Karpas-422 (cell line): ENCODE measurements at places on chromosomes 4 and X. TPM values are rescaled to one million over a fixed set of nuclear protein-coding genes. Genes with fewer than 3 reads are reported as not detected.

The GRIA3 gene
- not detected in 2 replicates for total RNA-seq

The CITED1 gene
- total RNA-seq: 0.26 TPM in 1 of 2 replicates, not detected in the other

The F8A3 gene
- 3.7 and 4.5 TPM in 2 replicates for total RNA-seq

The F9 gene
- not detected in 2 replicates for total RNA-seq

The RELL1 gene
- total RNA-seq: 0.60 and 1.0 TPM in 2 replicates

The POF1B gene
- 14.4 and 16.9 TPM in 2 replicates for total RNA-seq

The TMSB15B gene
- total RNA-seq: 1.0 and 13.2 TPM in 2 replicates

The C4orf51 gene
- total RNA-seq: not detected in 2 replicates

The FRG2 gene
- total RNA-seq: not detected in 2 replicates

DNA sequence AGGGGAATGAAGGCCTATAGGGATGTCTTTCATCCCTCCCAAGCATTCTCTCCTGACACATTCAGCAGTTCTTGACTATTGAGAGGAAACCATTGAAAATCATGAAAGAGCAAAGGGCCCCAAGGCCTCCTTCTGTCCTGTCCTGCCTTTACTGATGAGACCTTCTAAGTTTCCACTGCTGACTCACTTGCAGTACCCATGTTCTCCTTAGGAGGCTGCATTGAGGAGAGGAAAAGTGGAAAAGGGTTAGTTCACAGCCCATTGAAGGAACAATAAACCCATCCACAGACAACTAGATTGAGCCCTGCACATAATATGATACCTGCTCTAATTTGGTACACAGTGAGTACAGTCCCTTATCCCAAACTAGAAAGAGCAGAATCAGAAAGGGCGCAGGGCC is 115.1 kb upstream of the PNPLA4 start:
- DNase-seq: peak; percentile 49
- no peaks in the 10 kb centered on the region for H3K27me3 ChIP-seq
- peaks cover 4% of the 10 kb centered on the region for H3K4me1 ChIP-seq
- no peaks in the 10 kb centered on the region for H3K36me3 ChIP-seq
- H3K27ac ChIP-seq: no peak overlapping the region

GRCh38 chr4:44859477-44859876 is 133.1 kb upstream of the GNPDA2 start:
- H3K4me3 ChIP-seq: no peak overlapping the region
- no peak overlapping the region for H3K27ac ChIP-seq
- H3K27me3 ChIP-seq: no peaks in the 10 kb centered on the region
- no peaks in the 10 kb centered on the region for H3K4me1 ChIP-seq

- DNase-seq: no peak
- H3K36me3 ChIP-seq: no peaks in the 10 kb centered on the region
- no peak overlapping the region for H3K27ac ChIP-seq
- no peak overlapping the region for H3K4me3 ChIP-seq
- no peaks in the 10 kb centered on the region for H3K27me3 ChIP-seq
Measured at GRCh38 chrX:136121788-136122187, 25.5 kb upstream of the FHL1 start.

GRCh38 chrX:78944351-78944750 is 840 bp upstream of the P2RY10 start:
- no peak for DNase-seq
- no peaks in the 10 kb centered on the region for H3K27me3 ChIP-seq
- H3K27ac ChIP-seq: no peak overlapping the region

DNA sequence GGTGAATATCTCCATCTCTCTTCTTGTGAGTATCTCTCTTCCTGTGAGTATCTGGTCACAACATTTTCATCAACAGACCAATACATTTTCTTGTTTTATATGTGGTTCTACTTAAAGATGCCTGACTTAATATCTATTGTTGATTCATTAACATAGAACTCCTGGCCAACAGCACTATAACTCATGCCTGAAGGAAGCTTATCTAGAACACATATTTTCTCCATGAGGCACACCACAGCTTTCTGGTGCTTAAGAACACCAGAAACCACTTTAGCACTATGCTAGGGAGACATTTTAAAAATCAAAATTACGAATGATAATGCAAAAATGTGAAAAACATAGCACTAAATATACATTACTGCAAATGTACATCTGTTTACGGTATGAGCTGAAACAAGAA is 190.4 kb downstream of the GABRB1 start:
- DNase-seq: no peak
- H3K4me1 ChIP-seq: no peaks in the 10 kb centered on the region

DNA sequence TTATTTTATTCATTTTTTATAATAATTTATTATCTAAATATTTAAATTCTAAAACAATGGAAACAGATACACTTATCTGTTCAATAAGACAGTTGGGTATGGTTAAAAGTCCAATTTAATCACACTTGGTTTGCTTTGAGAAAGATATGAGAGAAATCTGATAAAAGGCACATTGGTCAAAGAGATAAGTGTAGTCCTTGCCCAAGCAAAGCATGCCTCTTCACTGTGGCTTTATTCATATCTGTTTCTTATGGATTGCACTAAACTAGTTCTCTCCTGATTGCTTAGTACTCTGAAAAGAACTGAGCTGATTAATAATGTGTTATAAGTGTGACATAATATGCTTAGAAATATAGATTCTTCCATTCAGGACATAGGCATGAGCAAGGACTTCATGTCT is 39.8 kb downstream of the CXCL1 start:
- no peak overlapping the region for H3K4me3 ChIP-seq
- DNase-seq: no peak
- no peaks in the 10 kb centered on the region for H3K36me3 ChIP-seq
- H3K27ac ChIP-seq: no peak overlapping the region
- no peaks in the 10 kb centered on the region for H3K4me1 ChIP-seq

- H3K4me3 ChIP-seq: no peak overlapping the region
- no peak overlapping the region for H3K27ac ChIP-seq
- H3K36me3 ChIP-seq: no peaks in the 10 kb centered on the region
- no peaks in the 10 kb centered on the region for H3K4me1 ChIP-seq
Measured at GRCh38 chrX:110180176-110180927, 137.5 kb downstream of the AMMECR1 start.

DNA sequence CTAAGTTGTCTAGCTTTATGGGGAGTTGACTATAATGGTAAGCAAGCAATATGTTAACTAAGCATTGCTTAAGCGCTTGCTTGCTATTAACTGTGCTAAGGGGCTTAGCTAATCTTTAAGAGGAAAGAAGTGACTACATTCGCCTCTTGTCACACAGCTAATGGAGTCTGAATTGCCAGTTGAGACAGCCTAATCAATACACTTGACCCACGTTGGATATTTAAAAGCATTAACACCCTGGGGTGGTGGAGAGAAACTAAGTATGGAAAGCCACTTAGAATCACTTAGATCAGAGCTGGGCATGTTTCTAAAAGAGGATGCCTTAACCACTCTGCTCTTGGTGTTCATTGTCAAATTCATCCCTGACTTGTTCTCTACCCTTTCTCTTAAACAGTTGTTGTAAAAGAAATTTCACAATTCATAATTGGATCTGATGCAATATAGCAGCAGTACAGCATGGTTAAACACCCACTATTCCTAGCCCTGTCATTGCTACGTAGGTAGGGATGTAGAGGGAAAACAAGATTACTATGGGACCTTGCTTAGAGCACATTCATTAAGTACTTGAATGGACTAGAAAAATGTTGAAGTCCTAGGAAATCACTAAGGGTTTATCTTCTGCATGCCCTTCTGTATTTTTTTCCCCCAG is 3.5 kb downstream of the ZAR1 start:
- no peak for DNase-seq
- no peaks in the 10 kb centered on the region for H3K27me3 ChIP-seq

- peak overlapping the region; percentile 89 for H3K27ac ChIP-seq
- H3K4me3 ChIP-seq: peak overlapping the region; percentile 31; the same call in 1 of the 2 replicates
- H3K4me1 ChIP-seq: peaks cover 69% of the 10 kb centered on the region
- H3K27me3 ChIP-seq: no peaks in the 10 kb centered on the region
- peak; percentile 81 for DNase-seq
- no peaks in the 10 kb centered on the region for H3K36me3 ChIP-seq
Measured at GRCh38 chrX:130084631-130085237, 25.6 kb downstream of the ELF4 start.

DNA sequence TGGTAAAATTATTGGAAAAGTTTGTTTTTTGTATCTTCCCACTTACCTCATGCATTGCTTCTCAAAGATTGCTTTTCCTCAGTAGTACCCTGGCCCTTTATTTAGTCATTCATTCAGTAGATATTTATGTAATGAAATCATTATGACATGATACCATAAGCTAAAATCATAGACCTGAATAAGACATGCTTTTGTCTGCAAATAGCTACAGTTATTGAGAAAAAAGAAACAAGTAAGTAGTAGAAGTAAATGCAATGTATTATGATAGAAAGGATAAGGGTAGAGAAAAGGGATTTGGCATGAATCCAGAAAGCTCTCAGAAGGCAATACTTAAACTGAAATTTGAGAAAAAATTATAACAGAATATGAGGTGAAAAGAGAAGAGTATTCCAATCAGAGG is 352.5 kb downstream of the GPM6A start:
- no peak overlapping the region for H3K4me3 ChIP-seq
- H3K36me3 ChIP-seq: no peaks in the 10 kb centered on the region
- no peak overlapping the region for H3K27ac ChIP-seq
- H3K27me3 ChIP-seq: no peaks in the 10 kb centered on the region
- no peak for DNase-seq

GRCh38 chr4:184838249-184839074 is 12.7 kb upstream of the ACSL1 start:
- H3K4me3 ChIP-seq: no peak overlapping the region
- H3K4me1 ChIP-seq: no peaks in the 10 kb centered on the region
- no peak overlapping the region for H3K27ac ChIP-seq

DNA sequence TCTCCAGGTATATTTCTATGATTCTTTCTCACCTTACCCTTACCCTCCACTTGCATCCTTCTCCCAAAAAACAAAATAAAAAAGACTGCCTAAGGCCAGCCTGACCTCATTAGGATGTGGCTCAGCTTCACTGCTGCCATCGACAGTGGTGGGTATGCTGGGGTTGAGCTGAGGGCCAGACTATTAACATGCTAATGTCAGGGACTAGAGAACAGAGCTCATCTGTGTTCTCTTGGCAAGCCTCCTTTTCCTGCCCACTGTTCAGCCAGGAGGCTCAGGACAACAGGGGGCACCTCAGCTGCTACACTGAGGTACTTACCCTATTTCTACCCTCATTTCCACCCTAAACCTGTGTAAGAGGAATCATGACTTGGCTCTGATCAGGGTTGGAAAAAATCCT is 59.3 kb downstream of the MSN start:
- H3K27me3 ChIP-seq: no peaks in the 10 kb centered on the region
- DNase-seq: no peak
- peaks cover 8% of the 10 kb centered on the region; the same call in 1 of the 2 replicates for H3K36me3 ChIP-seq
- no peak overlapping the region for H3K4me3 ChIP-seq

- no peaks in the 10 kb centered on the region for H3K27me3 ChIP-seq
- no peaks in the 10 kb centered on the region for H3K4me1 ChIP-seq
- H3K4me3 ChIP-seq: no peak overlapping the region
- H3K36me3 ChIP-seq: no peaks in the 10 kb centered on the region
- H3K27ac ChIP-seq: no peak overlapping the region
Measured at GRCh38 chr4:43277003-43277402, 384.5 kb downstream of the GRXCR1 start.

- no peak overlapping the region for H3K27ac ChIP-seq
- H3K4me1 ChIP-seq: no peaks in the 10 kb centered on the region
- no peaks in the 10 kb centered on the region for H3K36me3 ChIP-seq
- no peak for DNase-seq
- no peak overlapping the region for H3K4me3 ChIP-seq
Measured at GRCh38 chrX:56233100-56233499, 944 bp downstream of the KLF8 start.

- no peaks in the 10 kb centered on the region for H3K36me3 ChIP-seq
- DNase-seq: no peak
- no peaks in the 10 kb centered on the region for H3K4me1 ChIP-seq
- H3K27ac ChIP-seq: no peak overlapping the region
- H3K27me3 ChIP-seq: no peaks in the 10 kb centered on the region
- no peak overlapping the region for H3K4me3 ChIP-seq
Measured at GRCh38 chrX:72051589-72051988, 80.1 kb downstream of the RTL5 start.

GRCh38 chr4:1464581-1465171 is 58.4 kb upstream of the NKX1-1 start:
- H3K4me1 ChIP-seq: no peaks in the 10 kb centered on the region
- H3K4me3 ChIP-seq: no peak overlapping the region
- no peak overlapping the region for H3K27ac ChIP-seq
- DNase-seq: no peak
- no peaks in the 10 kb centered on the region for H3K36me3 ChIP-seq

DNA sequence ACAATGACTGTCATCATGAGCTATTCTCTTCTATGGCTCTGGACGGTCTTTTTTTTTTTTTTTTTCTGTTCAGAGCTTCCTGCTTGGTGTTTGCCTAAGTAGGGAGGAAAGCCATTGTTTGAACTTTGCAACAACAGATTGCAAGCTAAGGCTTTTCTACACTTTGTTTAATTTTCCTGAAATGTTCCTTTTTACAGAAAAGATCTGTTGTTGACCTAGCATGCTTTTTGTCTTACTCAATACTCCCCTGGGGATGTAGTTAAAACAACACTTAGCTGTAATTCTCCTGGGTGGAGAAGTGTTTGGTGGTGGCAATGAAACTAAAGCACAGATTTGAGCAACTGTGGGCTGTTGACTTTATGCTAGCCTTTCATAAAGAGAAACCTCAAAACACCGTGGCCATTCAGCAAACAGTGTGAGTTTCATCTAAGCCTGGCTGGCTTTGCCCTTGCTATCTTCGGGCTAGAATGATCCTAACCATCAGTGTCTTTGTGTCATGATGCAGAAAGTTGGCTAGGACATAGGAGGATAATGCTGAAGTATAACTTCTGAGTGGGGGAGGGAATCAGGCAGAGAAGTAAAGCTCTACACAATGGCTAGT is 110.5 kb downstream of the ANXA3 start:
- no peaks in the 10 kb centered on the region for H3K36me3 ChIP-seq
- H3K4me3 ChIP-seq: no peak overlapping the region
- no peak for DNase-seq
- no peaks in the 10 kb centered on the region for H3K4me1 ChIP-seq
- no peaks in the 10 kb centered on the region for H3K27me3 ChIP-seq
- no peak overlapping the region for H3K27ac ChIP-seq

GRCh38 chrX:116694046-116694445 is 231.3 kb upstream of the CT83 start:
- H3K4me3 ChIP-seq: no peak overlapping the region
- no peak overlapping the region for H3K27ac ChIP-seq
- DNase-seq: no peak
- H3K4me1 ChIP-seq: no peaks in the 10 kb centered on the region
- no peaks in the 10 kb centered on the region for H3K27me3 ChIP-seq
- H3K36me3 ChIP-seq: no peaks in the 10 kb centered on the region

- no peak for DNase-seq
- no peaks in the 10 kb centered on the region for H3K36me3 ChIP-seq
- no peak overlapping the region for H3K27ac ChIP-seq
- H3K4me1 ChIP-seq: no peaks in the 10 kb centered on the region
- no peak overlapping the region for H3K4me3 ChIP-seq
Measured at GRCh38 chrX:101450961-101451360, 34.3 kb upstream of the ARMCX4 start.
